ENCODE measurements at places on chromosomes 5 and 9. TPM values are rescaled to one million over a fixed set of nuclear protein-coding genes. Genes with fewer than 3 reads are reported as not detected.

The CDC20B gene
- under 0.01 TPM for total RNA-seq

The GABRA1 gene
- total RNA-seq, result not detected

The CYLC2 gene
- total RNA-seq, result not detected

The CXCL14 gene
- 2.1 TPM for total RNA-seq

The C5orf58 gene
- not detected for total RNA-seq

The IL9 gene
- not detected for total RNA-seq

All from hair follicle dermal papilla cell (primary cell).